ENCODE measurements at places on chromosomes 2 and 18. TPM values are rescaled to one million over a fixed set of nuclear protein-coding genes. Genes with fewer than 3 reads are reported as not detected.

DNA sequence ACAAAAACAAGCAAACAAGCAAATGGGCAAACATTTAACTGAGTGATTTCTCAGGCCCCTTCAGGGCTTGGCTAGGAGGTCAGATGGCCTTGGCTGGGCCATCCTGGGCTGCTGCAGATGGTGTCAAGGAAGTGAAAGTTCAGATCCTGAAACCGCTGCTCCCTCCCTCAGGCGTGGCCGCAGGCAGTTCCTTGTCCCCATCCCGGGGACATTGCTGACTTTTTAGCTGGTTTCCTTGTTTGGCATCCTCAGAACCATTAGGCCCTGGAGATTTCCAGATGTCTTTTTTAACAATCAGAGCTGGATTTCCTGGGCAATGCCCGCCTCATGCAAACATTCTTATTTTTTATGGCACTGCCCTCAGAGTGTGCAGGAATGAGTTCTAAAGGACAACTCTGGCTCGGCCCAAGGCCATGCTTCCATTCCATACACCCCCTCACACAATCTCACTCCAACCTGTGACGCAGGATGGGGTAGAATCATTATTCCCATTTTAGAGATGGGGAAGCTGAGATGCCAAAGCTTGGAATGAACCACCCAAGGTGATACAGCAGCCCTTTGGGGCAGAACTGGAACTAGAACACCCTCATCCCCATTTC is 86.1 kb upstream of the ZCCHC2 start:
- DNase-seq, result no peak

- DNase-seq, result peak; percentile 13
Observed at GRCh38 chr2:241001413-241002274, 3.2 kb downstream of the SNED1 start.

DNA sequence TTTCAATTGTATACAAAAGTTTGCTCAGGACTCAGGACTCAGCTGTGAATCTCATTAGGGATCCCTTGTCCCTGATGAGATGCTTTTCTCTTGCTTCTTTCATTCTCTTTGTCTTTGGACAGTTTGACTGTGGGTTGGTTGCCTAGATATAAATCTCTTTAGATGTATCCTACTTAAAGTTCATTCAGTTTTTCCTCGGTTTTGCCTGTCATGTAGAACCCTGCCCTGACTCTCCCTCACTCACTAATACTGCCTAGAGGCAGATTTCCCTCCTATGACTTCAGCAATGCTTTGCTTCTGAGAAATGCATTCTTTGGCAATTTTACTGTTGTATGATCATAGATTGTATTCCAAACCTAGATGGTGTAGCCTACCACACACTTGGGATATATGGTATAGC is 421.4 kb upstream of the TCF4 start:
- DNase-seq, result no peak

DNA sequence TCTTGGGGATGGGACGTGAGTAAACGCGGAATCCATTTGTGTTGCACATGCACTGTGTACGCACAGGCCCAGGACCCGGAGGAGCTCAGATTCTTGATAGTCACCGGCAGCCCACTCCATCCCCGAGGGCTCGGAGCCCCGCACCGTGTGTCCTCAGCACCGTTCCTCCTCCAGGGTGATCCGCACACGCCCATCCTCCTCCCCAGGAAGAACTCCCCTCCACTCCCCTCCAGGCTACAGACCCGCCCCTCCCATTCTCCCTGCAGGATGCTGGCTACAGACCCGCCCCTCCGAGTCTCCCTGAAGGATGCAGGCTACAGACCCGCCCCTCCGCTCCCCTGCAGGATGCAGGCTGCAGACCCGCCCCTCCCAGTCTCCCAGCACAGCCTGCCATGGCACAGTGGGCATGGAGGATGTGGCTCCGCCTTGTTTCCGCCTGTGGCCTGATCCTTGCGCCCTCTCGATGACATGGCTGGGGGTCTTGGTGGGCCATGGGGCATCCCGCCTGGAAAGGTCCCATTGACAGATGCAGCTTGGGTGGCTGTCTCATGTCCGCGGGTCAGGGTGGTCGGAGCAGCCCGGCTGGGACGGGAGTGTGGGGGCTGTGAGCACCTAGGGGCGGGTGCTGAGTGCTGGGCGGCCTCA is 14.1 kb downstream of the CTDP1 start:
- no peak for DNase-seq

DNA sequence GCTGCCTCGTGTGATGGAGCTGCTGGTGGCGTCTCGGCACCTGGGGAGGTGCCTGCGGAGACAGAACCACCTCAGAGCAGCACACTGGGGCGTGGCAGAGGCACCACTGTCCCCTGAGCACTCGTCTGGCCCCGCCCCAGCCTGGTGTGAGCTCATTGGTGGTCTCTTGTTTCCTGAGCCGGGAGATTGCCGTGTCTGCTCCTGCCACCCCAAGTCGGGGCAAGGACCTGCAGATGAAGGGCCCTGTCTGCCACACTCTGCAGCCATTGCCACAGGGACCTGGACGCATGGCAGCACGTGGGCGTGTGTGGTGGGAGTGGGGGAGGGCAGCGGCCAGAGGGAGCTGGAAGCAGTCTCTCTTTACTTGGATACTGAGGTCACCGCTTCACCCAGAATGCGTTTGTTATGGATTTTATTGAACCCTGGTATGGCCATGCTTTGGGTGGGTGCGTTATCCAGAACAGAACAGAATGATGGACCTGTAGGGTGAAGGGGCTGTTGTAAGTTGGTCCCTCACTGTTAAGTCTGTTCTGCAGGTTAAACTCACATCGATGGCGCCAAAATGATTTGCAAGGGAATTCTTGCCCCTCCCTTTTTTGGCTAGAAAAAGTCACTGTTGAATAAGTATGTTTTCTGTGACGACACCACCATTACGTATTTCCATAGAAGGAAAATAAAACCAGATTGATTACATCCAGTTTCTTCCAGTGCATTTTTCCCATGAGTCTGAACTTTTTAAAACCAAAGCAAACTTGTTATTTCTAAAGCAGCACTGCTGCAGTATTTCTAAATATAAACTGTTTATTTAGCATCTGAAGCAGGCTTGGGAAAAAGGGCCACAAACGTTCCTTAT is 92.0 kb downstream of the USP40 start:
- no peak for DNase-seq

- no peak for DNase-seq
Observed at GRCh38 chr2:1489486-1489885, 76.2 kb downstream of the TPO start.

DNA sequence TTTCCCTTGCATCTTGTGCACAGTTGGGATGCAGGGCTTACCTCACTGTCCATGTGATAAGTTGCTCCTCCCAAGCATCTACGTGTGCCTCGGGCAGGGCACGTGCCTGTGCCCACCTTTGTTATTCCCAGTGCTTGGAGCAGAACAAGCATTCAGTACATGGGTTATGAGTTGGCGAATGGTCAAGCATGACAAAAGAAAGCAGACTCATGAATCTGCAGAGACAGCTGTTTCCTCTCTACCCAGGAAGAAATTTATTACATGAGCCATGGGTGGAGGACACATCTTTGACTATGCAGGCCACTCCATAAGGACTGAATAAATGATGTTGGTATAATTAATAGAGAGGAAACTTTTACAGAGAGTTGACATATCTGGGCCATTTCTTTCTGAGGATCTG is 127.8 kb downstream of the TPGS2 start:
- DNase-seq, result no peak

DNA sequence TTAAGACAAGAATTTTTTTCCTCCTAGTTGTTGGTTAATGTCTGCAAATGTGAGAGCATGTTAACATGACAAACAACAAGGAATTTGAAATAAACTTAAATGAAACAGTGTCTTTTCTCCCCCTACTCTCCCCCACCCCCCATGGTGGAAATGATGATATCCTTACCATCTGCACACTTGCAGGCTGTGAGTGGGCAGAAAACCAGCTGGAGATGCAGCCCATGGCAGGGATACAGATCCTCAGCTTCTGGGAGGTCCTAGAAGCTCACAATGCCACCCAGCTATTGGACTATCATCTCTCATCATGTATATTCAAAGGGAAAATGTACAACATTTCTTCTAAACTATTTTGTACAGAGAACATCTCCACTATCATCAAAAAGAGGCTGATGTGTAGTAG is 196.8 kb downstream of the SLC8A1 start:
- no peak for DNase-seq

DNA sequence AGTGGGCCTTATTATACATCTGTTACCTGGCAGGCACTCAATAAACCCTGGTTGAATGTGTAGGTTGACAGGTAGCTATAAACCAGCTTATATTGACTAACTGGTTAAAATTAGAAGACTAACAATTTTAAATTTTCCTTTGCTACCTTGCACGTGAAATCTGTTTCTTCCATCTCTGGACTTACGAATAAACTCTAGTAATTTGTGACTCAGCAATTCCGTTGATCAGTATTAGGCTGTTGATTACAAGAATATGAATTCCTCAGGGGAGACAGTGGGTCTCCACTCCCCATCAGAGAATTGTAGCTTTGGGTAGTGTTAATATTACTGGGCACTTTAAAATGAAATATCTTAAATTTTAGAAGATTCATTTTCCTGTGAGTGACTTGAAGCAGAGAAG is 137.8 kb upstream of the SP5 start:
- no peak for DNase-seq

GRCh38 chr2:127649684-127650040 is 3.7 kb downstream of the GPR17 start:
- peak; percentile 83 for DNase-seq

GRCh38 chr2:147297820-147298219 is 547.0 kb upstream of the ACVR2A start:
- no peak for DNase-seq

GRCh38 chr2:174338671-174339560 is 4.2 kb downstream of the SP9 start:
- DNase-seq, result no peak

GRCh38 chr2:202110491-202110890 is 37.4 kb downstream of the KIAA2012 start:
- DNase-seq, result no peak

- DNase-seq, result no peak
Observed at GRCh38 chr2:146997488-146997887, 847.3 kb upstream of the ACVR2A start.

- DNase-seq, result no peak
Observed at GRCh38 chr2:218856167-218856895, 3.3 kb upstream of the WNT6 start.

- no peak for DNase-seq
Observed at GRCh38 chr2:197201874-197202273, 108.7 kb downstream of the ANKRD44 start.

GRCh38 chr2:187679454-187679853 is 125.2 kb upstream of the TFPI start:
- no peak for DNase-seq

DNA sequence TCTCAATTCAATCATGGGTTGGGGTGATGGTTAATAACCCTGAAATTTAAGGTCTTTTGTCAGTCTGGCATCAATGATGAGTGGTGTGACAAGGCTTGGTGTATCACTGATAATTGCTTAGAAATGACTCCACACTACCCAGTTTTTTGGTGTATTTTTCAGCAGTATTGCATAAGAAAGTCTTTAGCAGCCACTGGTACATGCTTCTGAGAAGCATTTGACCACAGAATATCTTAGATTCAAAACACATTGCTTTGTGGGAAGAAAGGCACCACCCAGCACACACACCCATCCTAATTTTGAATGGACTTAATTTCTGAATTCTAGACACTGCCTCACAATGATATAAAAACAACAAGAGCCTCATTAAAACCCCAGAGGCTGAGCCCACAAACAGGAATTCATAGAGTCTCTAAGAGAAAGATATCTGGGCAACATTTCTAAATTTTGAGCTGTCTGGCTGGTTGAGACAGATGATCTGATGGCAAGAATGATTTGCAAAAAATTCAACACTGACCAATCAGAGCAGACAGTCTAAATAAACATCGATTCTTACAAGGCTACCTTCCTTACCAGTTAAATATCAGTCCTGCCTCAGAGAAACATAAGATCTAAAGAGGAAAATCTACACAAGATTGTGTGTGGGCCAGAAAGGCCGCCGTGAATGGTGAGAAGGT is 114.7 kb upstream of the CYP1B1 start:
- DNase-seq, result no peak

Gene RSAD2
- 1.7 TPM for total RNA-seq

Gene UGT1A6
- 46.5 TPM for total RNA-seq

Gene VWC2L
- total RNA-seq, result not detected

Gene BCL11A
- 8.5 TPM for total RNA-seq

Gene ECEL1
- 1.8 TPM for total RNA-seq

Gene IL18RAP
- 7.3 TPM for total RNA-seq

Gene STAT4
- 2.5 TPM for total RNA-seq

Gene LIMS1
- total RNA-seq, result 29.5 TPM

Gene NEUROD1
- not detected for total RNA-seq

Gene CCDC93
- 10.7 TPM for total RNA-seq

Measured in liver (tissue), 10 donors.